Activated CD4-positive, CD25-positive, alpha-beta regulatory T cell (primary cell): ENCODE measurements at places on chromosomes 5 and 9.

- DNase-seq, result no peak
Measured at GRCh38 chr5:29051509-29051908, 2013.1 kb upstream of the CDH9 start.

- no peak for DNase-seq
Measured at GRCh38 chr9:88749420-88749819, 214.4 kb downstream of the NXNL2 start.

GRCh38 chr5:127909821-127910220 lies 173.7 kb upstream of the SLC12A2 start:
- DNase-seq, result no peak

- no peak for DNase-seq
Measured at GRCh38 chr5:139140591-139141071, 57.5 kb downstream of the SIL1 start.

DNA sequence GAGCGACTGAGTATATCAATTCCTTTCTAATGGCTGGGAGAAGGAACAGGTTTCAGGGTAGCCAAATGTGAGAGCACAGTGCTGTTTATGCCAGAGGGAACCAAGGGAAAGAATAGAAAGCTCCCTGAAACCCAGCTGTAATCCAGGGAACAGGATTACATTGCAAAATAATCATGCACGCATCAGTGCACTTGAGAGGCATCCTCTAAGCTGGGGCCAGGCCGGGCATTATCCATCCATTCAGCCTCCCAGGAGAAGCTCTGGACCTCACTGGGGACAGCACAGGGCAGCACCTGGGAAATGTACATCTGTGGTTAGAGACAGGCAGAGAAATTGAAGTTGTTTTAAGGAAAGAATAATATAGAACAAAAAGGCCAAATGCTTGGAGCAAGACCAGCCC lies 72.7 kb downstream of the MTRR start:
- no peak for DNase-seq

GRCh38 chr9:137044037-137044436 lies 1.9 kb downstream of the NPDC1 start:
- no peak for DNase-seq

GRCh38 chr9:78900500-78900899 lies 603.6 kb downstream of the PSAT1 start:
- DNase-seq, result no peak

DNA sequence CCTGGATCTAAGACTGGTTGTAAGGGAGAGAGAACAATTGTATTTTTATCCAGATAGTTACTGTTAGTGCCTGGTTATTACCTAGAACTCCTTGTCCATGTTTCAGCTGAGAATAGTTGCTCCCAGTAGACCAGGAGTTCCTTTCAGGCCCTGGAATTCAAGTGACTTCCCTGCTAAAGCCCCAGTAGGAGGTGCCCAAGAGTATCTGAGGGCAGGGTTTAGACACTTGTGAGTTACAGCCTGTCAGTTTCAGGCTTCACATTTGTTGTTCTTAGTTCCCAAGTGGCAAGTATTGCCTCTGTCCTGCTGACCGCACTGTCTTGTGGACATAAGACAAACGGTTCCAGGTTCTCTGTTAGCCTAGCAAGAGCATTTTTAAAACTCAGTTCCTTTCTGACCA lies 743.9 kb upstream of the SEMA6A start:
- DNase-seq, result no peak

DNA sequence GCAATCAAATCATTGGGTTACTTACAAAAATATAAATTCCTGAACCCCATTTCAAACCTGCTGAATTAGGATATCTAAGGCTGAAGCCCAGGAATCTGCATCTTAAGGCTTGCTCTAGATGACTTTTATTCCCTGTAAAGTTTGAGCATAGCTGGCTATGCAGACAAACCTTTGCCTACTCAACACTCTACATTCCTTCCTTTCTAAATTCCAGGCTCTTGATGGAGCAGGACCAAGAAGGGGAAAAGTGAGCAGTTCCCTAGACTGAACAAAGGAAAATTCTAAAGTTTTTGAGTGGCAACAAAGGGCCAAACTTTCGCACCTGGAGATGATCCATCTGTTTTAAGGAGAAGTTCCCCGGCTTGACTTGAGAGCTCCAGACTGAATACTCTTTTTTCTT lies 9.8 kb upstream of the ADRA1B start:
- DNase-seq, result no peak

DNA sequence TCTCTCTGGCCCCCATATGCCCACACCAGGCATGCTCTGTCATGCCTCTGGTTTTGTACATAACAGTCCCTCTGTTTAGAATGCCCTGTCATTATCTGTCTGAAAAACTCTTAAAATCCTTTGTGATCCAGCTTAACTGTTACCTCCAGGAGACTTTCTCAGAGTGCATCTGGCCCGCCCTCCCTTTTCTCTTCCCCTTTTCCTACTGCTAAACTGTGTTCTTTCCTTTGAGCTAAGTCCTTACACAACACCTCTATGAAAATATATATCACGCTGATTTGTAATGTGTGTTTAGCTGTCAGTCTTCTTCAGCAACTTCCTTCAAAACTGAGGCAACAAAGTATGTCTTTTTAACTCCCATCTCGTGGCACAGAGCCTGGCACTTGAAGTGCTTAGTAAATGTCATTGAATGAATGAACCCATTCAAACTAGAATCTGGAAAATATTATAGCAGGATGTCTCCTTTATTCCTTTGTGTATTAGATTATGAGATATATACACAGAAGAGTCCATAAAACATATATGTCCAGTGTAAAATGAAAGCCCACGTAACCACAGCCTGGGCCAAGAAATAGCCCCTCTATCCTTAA lies 166.2 kb upstream of the KLF9 start:
- DNase-seq, result no peak

DNA sequence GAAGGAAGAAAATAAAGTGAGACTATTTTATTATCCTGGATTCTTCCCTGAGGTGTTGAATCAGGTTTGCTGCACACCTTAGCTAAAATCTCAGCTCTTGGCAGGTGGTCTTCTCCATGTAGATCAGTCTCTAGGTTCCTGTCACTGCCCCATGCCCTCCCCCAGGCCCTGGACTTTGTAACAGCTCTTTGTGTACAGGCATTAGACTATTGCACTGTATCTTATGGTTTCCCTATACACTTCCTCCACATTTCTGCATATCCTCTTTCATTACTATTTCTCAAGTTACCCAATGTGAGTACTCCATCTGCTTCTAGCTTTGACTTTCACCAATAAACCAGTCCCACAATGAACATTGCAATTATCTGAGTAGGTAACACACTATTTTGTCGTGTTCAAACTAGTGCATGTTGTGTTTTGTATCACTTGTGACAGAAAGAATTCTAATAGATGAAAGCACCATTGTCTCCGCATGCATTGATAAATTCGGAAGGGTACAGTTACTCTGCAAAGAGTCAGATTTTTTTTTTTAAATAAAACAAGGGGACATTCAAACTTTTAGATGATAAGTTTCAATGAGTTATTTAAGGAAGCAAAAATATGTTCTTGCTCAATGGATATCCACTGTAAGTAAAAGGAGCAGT lies 1348.7 kb upstream of the C9orf72 start:
- DNase-seq, result no peak

DNA sequence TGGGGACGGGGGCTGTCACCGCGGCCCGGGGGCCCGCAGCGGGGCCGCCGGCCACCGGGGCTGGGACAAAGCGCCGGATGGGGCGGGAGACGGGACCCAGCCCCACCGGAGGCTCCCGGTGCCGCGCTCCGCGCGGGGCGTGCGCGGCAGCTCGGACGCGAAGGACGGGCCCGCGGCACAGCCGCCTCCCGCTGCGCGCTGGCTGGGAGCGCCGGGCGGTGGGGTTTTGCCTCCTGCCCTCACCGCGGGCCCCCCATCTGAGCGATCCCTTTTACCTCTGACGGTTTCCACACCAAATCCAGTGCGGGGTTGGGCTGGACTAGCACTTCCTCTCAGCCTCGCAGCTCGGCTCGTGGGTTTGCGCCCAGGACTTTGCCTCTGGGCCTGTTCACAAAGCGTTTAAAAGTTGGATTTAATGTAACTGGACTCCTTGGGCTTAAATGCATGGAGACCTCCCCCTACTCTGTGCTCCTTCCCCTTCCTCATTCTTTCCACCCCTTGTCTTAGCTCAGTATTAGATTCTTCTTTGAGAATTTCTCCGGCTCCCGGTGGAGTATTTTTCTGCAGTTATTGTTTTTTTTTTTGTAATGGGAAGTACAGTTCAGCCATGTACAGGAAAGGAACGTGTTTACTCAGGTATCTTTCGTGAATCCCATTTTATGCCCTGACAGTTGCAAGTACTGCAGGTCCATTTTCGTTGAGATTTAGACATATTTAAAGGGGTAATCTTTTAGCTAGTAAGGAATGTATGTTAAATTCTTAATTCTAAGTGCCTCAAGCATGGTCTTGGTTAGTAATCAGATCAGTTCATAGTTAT lies 691 bp downstream of the FCHO2 start:
- peak; percentile 20 for DNase-seq

DNA sequence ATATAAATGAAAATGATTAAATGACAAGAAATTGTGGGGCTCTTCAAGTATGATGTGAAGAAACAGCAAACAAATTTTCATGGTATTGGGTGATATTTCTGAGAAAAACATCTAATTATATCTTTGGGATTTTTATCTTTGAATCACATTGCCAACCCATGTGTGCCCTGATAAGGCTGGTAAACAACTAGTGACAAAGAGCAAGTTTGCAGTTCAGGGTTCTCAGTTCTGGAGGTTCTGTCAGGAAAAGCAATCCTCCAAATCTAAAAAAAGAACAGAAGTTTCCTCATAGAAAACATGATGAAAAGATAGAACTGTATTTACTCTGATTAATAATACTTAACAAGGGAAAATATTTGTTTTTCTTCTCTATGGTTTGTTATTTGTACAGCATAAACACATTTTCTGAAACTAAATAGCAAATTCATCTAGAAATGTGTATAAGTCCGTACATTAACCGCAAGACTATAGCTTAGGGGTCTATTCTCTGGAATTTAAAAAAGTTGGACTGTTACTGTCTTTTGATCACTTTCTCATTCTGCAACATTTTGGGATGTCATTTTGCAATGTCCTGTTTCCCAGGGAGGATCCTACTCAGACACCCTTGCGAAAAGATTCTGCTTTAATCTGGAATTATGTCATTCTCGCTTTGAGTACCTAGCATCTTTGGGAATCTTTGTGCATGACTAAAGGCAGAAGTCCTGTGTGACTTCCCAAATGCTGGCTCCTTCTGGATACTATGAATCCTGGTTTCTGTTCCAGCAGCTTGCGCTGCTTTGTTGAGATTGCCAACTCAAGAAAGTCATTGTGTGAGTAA lies 308.5 kb downstream of the ADGRV1 start:
- no peak for DNase-seq

GRCh38 chr9:136943291-136944211 lies 987 bp downstream of the FBXW5 start:
- no peak for DNase-seq
